ENCODE measurements at places on chromosomes 5 and 9. TPM values are rescaled to one million over a fixed set of nuclear protein-coding genes. Genes with fewer than 3 reads are reported as not detected.

DNA sequence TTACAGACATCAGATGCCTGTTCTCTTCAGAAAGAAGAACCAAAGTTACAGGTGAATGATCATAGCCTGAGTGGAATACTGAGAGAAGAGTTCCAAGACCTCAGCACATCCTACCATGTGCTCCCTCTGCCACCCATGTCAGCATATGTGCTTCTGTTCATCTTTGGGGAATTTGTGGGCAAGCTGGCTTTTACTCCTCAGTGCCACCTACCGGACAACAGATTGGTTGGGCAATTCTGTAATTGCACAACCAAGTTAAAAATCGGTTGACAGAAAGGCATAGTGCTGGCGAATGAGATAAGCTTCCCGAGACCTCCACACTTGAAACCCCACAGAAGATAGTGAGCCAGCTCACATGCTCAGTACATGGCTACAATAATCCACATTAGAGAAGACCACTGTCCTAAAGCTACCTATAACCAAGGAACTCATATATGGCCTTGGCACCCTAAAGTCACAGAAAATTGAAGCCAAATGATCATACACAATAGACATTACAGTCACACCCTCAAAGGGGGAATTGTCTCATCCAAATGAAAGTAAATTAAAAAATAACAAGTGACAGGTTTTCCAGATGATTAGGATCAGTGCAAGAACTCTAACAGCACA lies 1238.0 kb upstream of the NUDT12 start:
- no peak for DNase-seq

- no peak for DNase-seq
Measured at GRCh38 chr9:113592876-113593575, 129.5 kb downstream of the RGS3 start.

The NEUROG1 gene
- total RNA-seq, result not detected

The BRINP1 gene
- not detected for total RNA-seq

DNA sequence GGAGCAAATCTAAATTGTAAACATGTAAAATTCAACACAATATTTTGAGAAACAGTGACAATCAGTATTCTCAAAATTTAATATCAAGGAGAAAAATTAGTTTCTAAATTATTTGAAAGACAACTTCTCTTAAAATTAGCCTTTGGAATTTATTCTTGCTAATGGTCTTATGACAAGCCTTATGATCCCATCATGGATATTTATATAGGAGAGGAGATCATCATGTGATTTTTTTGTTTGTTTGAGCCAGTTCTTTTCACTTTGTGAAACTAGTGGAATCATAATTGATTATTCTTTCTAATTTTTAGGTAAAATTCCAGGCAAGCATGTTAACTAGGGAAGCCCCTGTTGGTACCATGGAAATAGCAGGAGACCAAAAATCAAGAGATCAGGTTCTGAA lies 24.7 kb downstream of the DMXL1 start:
- no peak for DNase-seq

DNA sequence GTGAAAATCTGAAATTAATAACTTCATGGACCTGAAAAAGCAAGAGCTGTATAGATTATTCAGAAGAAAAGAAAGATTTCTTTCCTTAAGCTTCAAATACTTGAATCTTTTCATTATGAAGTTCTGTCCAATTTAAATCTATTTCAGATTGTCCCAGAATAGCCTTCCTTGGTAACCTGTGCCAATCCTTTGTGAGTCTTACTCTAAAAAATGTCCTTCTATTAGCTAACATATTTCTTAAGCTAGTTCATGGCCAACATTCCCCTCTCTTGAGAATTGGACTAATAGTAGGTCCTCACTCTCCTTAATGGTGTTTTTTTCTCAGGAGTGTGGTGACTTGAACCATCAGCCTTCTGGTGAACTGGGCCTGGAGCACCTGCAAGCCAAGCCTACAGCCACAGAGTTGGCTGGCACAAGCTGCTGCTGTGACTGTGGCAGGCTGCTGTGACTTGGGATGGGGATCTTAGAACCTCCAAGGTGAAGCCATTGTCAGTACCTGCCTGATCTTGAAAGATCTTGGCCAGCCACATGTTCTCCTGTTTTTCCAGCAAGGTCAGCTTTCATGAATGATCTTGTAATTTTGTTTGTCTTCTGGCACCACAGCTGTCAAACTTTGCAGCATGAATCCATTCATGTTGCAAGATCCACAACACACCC lies 262.6 kb upstream of the MAP3K1 start:
- DNase-seq, result no peak

The HAND1 gene
- total RNA-seq, result not detected

The CDH18 gene
- not detected for total RNA-seq

The GPR150 gene
- 1.2 TPM for total RNA-seq

DNA sequence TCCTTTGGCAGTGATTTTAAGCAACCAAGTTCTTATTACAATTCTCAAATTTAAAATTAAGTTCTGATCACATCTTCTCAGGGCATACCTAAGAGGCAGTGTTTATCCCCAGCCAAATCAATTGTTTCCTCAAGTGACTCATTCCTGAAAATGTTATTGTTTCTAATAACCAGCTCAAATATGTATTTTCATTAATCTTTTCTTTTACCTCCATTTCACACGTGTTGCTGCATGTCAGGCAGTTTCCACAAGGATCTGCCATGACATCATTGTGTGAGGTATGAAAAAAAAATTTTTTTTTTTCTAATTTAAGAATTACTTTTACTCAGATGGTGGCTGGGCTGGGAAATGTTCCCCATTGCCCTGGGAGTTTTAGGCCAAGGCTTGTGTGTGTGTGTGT lies 113.0 kb upstream of the NTRK2 start:
- DNase-seq, result no peak

- no peak for DNase-seq
Measured at GRCh38 chr9:77997611-77998284, 33.9 kb downstream of the GNAQ start.

The ANKRD34B gene
- not detected for total RNA-seq

DNA sequence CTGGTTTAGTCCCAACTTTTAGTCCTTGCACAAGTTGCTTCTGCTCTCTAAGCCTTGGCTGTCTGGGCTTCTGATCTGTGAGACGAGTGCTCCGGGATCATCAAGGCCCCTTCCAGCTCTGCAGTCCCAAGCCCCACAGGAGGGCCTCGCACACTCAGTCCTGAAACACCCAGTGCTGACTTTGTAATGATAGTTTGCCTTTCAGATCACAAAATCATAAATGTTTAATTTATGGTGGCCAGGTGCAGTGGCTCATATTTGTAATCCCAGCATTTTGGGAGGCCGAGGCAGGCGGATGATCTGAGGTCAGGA lies 95.9 kb upstream of the SLC25A48 start:
- no peak for DNase-seq

The BHMT2 gene
- total RNA-seq, result not detected

GRCh38 chr5:154849264-154849785 lies 1.1 kb downstream of the FAXDC2 start:
- no peak for DNase-seq

DNA sequence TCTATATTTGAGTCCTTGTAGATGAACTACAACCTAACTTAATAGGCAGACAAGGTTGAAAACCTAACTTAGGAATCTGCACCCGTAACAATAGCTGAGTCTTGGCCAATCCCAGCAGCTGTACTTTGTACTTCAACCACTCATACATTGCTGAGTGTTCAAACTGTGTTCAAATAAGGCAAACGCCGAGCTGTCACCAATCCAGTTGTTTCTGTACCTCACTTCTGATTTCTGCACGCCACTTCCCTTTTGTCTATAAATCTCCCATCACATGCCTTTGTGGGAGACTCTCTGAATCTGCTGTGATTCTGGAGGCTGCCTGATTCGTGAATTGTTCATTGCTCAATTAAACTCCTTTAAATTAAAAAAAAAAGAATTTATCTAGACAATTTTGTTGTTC lies 167.8 kb upstream of the TUT7 start:
- DNase-seq, result no peak

DNA sequence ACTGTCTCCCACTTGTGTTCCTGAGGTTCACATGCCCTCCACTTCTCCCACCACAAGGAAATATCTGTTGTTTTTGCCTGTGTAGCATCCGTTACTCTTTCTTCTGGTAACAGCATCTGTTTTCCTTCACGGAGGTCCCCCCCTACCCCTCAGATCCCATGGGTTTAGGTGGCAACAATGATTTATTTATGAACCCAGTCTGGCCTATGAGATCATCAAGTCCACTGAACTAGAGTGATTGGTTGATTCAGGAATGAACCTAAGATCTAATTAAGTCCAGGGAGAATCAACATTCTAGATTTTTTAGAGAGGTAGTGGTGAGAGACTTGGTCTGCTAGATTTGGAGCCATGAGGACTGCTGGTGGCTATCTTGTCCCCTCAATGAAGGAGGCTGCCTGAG lies 166.8 kb downstream of the NR3C1 start:
- DNase-seq, result no peak

DNA sequence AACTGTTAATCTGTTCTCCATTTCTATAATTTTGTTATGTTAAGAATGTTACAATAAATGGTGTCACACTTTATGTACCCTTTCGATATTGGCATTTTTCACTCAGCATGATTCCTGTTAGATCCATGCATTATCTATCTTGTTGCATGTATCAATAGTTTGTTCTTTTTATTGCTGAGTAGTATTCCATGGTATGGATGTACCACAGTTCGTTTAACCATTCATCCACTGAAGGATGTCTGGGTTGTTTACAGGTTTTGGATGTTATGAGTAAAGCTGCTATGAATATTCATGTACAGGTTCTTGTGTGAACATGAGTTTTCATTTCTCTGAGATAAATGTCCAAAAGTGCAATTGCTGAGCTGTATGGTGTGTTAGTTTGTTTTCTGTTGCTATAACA lies 26.3 kb upstream of the CCDC112 start:
- DNase-seq, result no peak

GRCh38 chr9:88988796-88989641 lies 2.2 kb upstream of the S1PR3 start:
- DNase-seq, result no peak

DNA sequence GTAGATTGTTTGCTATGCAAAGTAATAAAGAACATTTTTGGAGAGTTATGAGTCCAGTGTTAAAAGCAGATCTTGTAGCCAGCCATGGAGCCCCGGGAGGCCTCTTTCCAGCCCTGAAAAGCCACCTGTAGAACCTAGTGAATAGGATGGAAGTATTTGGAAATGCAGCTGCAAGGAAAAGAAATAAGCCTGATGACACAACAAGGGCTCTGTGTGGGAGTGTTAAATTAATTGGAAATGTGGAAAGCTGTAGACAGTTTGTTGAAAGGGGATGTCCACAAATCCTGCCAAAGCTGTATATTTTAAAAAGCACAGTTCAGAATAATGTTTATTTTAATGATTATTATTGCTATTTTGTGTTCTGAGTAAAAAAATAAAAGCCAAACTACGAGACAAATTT lies 152.5 kb upstream of the GHR start:
- no peak for DNase-seq

The LCN10 gene
- total RNA-seq, result 2.5 TPM

- no peak for DNase-seq
Measured at GRCh38 chr9:134993996-134994720, 76.4 kb upstream of the FCN1 start.

- DNase-seq, result no peak
Measured at GRCh38 chr9:128361296-128361985, 9.7 kb upstream of the URM1 start.

GRCh38 chr5:179324760-179325295 lies 20.4 kb downstream of the ADAMTS2 start:
- no peak for DNase-seq

The NDST1 gene
- total RNA-seq, result 1.2 TPM

GRCh38 chr9:121717141-121717991 lies 65.9 kb downstream of the DAB2IP start:
- DNase-seq, result no peak

GRCh38 chr9:35553670-35554543 lies 51.2 kb upstream of the TESK1 start:
- DNase-seq, result no peak

The PALM2AKAP2 gene
- not detected for total RNA-seq

The TNPO1 gene
- total RNA-seq, result 66.3 TPM

DNA sequence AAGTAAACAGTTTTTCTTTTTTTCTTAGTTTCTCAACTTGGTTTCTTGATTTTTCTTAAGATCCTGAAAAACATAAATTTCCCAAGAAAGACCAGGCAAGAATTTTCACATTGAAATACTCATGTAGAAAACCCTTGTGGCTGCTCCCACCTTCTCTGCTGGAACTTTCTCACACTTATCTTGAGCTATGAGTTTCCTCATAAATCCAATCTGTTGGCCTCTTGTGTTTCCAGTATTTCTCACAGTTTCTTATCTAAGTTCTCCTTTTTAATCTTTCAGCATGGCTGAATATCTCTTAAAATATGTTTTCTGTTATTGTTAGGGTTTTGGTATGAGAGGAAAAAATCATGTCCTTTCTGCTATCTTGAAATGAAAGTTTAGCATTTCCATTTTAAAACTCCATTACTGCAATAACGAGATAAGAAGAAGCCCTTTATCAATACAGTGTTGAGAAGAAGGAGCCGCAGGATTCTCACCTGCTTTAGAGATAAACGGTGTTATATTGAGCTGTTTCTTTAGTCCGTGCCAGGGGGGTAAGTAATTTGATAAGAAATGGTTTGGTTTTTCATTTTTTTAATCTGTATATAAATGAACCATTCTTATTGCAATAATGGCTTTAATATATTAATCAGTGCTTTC lies 89.3 kb downstream of the ALDH1A1 start:
- DNase-seq, result no peak

The IFNE gene
- 0.25 TPM for total RNA-seq

GRCh38 chr9:137077010-137077747 lies at the start of gene UAP1L1:
UAP1L1 (plus strand) TSS chr9:137077517; CDS start chr9:137077533, 16 bp downstream.
- no peak for DNase-seq

The PFN3 gene
- not detected for total RNA-seq

- no peak for DNase-seq
Measured at GRCh38 chr9:113912816-113913215, 36.7 kb downstream of the ZNF618 start.

The PCDHGC4 gene
- total RNA-seq, result not detected

GRCh38 chr9:113540466-113540865 lies 76.9 kb downstream of the RGS3 start:
- DNase-seq, result no peak

The CATSPER3 gene
- total RNA-seq, result 0.93 TPM

- no peak for DNase-seq
Measured at GRCh38 chr9:116480700-116481099, 206.4 kb upstream of the TRIM32 start.

DNA sequence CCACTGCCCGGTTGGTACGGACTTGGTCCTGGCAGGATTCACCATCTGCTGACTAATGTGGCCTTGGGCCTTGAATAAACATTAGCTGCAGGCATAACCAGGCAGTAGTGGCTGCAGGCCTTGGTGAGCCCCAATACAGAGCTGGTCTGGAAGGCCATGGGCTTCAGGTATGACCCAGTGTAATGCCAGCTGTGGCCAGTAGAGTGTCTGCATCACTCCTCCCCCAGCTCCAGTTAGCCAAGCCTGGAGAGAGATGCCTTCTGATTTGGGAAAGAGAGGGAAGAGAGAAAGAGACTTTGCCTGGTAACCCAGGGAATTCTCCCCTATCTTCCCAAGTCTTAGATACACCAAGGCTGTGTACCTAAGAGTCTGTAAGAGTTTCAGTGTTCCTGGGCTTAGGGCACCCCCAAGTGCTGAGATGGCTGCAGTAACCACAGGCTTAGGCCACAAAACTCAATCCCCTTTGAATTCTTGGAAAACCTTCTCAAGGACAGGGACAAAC lies 5.6 kb upstream of the C5 start:
- DNase-seq, result no peak

The ANKRD55 gene
- 19.9 TPM for total RNA-seq

Measured in T-cell (primary cell).